ENCODE measurements at places on chromosomes 3 and 15.
A peak's percentile ranks its signal among the peaks of the same experiment; 100 is the strongest.

DNA sequence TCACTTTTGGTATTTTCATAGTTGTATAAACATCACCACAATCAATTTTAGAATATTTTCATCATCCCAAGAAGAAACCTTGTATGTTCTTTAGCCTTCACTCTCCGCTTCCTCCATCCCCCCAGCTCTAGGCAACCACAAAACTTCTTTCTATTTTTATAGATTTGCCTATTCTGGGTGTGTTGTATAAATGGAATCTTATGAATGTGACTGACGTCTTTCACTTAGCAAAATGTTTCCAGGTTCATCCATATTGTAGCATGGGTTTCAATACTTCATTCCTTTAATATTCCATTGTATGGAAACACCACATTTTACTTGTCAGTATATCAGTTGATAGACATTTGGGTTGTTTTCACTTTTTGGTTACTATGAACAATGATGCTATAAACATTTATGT, 335.8 kb upstream of the GOLIM4 start:
- DNase-seq: no peak

DNA sequence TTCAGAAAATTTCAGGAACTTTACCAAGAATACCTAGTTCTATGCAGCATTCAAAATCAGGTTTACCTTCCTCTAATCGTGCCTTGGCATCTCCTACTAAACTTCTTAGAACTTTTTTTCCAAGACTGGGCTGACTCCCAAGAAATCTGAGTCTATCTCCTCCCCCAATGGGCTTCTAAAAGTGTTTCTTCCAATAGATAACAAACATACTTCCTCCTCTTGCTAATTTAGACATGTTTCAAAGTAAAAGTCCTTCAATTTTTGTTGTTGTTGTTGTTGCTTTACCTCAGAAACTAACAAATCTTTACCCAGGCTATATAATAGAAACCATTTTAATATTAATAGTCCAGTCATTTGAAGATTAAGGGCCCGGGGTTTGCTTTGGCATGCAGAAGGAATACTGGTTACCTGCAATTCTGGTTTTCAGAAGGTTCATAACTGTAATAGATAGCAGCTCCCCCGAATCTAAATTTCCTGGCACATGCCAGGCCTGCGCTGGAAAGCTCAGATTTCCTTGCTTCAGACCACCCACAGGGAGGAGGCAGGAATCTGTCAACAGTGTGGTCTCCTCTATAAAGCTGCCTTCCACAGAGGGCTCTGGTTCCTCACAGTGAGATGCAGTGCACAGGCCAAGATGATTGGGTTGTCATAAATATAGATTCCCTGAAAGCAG, 188.7 kb downstream of the THRB start:
- DNase-seq: no peak

- DNase-seq: no peak
These were observed 740 bp upstream of the NSMCE3 start for GRCh38 chr15:29270169-29270955.

GRCh38 chr15:25790000-25790660, 73.0 kb downstream of the ATP10A start:
- DNase-seq: no peak

- no peak for DNase-seq
These were observed 51.0 kb upstream of the MYZAP start for GRCh38 chr15:57540736-57541135.

DNA sequence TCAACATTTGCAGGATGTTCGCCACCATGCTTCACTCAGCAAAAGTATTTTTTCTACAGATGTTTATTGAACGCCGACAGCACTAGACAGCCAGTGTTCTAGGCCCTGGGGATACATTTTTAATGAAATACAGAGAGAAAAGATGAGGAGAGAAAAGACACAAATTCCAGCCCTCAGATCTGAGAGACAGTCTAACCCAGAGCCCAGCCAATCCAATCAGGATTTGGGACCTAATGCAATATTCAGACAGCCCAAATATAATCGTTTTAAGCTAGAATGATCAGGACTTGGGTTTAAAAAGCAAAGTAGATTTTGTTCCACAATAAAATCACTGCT, 174.8 kb downstream of the SLCO3A1 start:
- no peak for DNase-seq

DNA sequence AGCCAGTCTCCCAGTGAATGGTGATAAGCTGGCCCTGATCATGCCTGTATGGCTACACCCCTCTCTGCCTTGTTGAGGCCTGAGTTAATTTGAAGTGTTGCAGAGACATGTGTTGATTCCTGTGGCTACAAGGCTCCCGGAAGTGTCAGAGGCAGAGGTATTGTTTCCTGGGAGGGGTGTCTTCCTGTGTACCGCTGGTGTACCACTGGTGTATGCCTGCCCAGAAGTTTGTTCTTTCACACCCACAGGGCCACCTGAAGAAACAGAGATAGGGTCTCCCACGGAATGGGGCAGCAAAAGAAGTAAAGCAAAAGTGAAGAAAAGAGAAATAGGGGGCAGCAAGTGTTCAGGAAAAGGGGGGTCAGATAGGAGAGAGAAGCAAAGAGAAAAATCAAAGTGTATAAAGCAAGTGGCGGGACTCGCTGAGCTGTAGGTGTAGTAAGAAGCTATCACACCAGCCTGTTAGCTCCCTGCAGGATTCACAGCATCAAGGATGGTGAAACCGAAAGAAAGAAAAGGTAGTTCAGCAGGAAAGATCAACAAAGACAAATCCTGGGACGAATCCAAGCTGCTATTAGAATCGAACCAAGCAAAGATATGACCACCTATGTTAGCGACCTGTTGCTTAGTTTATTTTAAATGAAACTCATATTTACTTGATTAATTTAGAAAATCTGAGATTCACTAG, 36.6 kb upstream of the CD47 start:
- DNase-seq: peak; percentile 58

DNA sequence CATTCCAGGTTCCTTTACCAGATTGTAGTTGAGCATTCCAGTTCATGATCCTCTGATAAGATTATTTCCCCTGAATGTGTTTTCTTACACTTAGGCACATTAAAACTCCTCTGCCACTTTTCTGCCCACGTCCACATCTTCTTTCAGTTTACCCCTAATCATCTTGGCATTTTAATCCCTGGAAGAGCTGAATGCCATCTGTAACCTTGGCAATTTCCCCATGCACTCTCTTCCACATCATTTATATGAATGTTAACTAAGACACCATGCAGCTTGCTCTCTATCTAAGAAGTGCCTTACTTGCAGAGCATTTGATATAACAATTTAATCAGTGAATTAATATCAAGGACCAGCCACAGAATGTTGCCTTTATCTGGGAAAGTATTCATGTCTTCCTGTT, 25.8 kb downstream of the TIMP4 start:
- no peak for DNase-seq

DNA sequence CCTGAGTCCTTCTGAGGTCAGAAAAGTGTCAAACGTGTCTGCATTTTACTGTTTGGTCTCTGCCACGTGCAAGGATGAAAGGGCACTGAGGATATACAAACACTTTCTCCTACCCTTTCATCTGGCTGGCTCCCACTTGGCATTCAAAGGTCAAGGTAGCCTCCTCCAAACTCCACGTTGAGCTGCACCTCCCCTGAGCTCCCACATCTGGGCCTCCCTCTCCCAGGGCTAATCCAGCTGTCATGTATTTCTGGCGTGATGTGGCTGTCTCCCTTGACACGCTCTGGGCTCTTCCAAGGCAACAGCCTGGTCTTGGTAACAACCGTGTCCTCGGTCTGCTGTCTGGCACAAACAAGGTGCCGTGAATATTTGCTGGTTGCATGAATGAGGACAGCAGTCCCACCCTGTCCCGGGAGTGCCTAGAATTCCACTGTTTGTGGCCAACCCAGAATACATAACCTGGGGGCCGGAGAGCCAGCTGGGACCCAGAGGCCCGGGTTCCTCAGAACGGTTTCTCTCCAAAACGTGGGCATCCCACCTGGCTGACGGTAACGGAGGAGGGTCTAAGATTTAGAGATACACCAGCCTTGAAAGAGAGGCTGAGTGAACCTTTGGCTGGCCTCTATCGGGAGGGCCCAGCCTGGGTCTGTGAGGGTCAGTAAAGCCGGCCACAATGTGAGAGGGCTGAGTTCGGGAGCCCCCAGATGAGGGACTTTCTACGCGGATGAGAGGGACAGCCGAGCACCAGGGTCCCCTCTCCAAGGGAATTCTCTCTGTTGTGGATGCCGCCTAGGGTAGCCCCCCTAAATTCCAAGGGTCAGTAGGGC, 767 bp downstream of the GLT8D1 start:
- peak; percentile 40 for DNase-seq

DNA sequence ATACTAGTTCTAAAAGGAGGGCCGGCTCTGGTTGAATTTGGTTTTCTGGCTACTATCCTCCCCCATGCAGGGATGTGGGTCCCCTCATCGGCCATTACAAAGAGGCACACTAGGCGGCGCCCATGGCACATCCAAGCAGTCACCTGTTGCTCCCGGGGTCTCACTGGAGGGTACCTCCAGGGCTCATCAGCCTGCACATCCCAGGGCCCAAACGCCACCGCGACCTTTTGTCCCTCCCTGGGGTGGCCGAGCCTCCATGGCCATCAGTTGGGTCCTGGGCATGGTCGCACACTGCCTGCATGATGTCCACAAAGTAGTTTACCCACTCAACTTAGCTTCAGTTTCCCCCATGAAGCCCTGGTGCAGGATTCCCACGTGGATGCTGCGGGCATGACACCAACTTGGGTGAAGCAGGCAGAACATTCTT, 28.3 kb downstream of the IDH3A start:
- DNase-seq: peak; percentile 56

- DNase-seq: no peak
These were observed 48.7 kb upstream of the FHIT start for GRCh38 chr3:61300006-61300380.

- DNase-seq: no peak
These were observed 23.1 kb downstream of the NEDD4 start for GRCh38 chr15:55970286-55970685.

DNA sequence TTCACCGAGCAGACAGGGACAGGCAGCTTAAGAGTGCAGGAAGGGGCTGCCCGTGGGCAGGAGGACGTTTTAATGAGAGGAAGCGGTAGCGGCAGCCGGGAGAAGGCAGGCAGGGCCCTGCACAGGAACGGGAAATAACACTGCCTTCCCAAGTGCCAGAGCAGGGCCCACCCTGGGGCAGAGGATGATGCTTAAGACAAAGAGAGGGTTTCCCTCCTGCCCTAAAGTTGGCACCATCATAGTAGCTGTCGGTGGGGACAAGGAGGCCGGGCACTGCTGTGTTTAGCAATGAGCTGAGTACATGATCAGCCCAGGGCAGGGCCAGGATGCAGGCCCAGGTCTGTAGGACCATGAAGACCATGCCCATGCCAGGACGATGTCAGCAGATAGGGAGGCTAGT, 21.7 kb downstream of the PRR20G start:
- no peak for DNase-seq

- no peak for DNase-seq
These were observed 6.3 kb downstream of the MTMR10 start for GRCh38 chr15:30985081-30985531.

DNA sequence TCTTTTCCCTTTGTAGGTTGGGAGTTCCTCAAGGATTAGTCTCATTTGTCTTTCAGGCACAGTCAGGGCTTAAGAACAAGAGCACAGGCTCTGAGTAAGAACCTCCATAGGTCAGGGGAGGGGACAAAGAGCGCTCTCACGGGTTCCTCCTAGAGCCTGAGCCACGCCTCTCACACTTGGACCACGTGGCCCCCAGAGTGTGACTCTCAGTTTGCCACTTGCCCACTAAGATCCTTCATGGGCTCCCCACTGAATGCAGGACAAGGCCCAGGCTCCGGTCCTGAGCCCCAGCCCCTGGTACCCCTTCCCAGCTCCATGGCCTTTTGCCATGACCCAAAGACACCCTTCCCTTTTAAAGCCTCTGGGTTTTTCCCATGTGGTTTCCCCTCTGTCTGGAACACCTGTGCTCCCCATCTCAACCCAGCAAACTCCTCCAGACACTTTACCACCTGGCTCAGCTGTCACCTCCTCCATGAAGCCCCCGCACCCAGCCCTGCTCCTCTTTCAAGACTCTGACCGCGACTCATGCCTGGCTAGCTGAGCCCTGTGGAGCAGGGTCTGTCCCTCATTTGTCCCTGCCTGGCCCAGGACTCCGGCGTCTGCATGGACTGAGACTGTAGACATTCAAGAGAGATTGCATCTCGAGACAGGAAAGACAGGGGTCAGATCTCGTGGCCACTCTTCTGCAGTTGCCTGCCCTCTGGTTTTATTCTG, 32.7 kb downstream of the IQSEC1 start:
- DNase-seq: no peak

DNA sequence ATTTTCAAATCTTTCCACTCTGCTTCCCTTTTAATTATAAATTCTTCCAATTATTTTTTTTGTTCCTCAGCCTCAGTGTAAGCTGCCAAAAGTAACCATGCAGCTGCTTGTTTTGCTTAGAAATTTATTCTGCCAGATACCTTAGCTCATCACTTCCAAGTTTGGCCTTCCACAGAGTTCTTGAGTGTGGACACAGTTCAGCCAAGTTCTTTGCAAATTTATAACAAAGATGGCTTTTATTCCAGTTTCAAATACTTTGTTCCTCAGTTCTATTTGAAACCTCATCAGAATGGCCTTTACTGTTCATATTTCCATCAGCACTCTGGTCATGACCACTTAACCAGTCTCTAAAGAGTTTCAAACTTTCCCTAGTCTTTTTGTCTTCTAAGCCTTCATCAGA, 10.3 kb downstream of the RTP1 start:
- DNase-seq: no peak

DNA sequence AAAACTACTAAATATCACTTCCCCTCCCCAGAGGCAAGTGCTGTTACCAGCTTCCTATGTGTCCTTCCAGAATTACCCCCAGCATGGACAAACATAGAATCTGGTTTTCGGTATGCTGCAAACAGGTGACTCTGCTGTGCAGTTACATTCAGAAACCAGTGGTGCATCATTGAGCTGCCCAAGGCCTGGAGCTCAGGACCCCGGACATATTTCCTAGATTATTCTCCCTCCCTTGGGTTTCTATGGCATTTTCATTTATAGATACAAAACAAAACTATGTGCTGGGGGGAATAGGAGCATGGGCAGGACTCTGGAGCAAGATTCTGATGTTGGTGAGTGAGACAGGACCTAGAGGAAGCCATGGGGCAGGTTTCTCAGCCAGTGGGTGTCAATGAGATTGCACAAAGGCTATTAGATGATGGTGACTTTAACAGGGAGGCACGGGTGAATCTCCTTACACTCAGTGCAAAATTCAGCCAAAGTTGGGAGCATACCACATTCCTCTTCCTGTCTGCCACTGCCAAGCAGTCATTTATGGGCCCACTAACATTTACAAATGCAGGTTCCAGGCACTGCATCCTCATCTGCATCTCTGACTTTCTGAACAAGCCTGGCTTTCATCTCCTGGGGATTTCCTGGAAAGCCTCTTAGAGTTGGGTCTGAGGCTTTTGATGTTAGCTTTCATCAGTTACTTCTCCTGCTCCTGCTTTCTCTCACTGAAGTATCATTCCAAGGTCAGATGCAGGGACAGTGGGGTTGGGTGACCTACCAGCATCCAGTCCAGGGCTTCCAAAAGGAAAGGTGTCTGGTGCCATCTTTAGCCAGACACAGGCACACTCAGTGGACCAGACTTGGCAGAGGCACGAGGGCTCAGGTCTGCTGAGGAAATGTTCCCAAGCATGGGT, 44.5 kb downstream of the CMTM7 start:
- no peak for DNase-seq
